Fibroblast of skin of left biceps (primary cell): ENCODE measurements at places on chromosomes 4 and X.

- DNase-seq = no peak
Observed at GRCh38 chr4:148883891-148884290, 441.7 kb upstream of the NR3C2 start.

- DNase-seq = no peak
Observed at GRCh38 chrX:121008920-121009319, 23.4 kb upstream of the CT47A1 start.

DNA sequence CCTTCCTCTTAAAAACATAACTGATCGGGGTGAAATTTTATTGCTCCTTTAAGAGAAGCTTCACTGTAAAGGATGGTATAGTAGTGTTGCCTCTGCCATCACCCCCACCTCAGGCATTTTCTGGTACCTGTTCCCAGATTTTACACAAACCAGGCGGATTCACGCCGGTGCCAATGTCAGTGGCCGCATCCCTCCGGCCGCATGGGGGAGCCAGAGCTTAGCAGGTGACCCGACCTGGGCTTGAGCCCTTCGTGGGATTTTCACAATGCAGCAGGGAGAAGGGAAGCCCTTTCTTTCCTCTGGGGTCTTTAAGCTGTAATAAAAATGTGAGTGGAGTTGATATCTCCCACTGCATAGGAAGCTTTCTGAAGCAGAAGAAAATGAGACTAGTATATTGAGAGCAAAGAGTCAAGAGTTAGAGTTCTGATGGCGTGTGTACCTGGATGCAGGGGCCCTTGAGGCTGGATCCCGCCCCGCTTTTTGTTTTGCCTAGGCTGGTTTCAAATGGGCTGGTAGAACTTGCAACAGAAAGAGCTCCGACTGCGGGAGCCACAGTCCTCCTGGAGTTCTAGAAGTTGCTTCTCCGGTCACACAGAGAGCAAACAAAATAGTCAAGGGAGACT is 59.4 kb downstream of the POLR2B start:
- no peak for DNase-seq

- no peak for DNase-seq
Observed at GRCh38 chrX:12987340-12987739, 12.4 kb downstream of the TMSB4X start.

- no peak for DNase-seq
Observed at GRCh38 chrX:155094468-155095061, 23.3 kb downstream of the BRCC3 start.

GRCh38 chr4:173466101-173466500 is 63.9 kb downstream of the HAND2 start:
- DNase-seq = no peak

GRCh38 chrX:40383969-40384368 is 196.8 kb upstream of the ATP6AP2 start:
- no peak for DNase-seq

GRCh38 chr4:115279330-115279729 is 165.9 kb upstream of the NDST4 start:
- no peak for DNase-seq

DNA sequence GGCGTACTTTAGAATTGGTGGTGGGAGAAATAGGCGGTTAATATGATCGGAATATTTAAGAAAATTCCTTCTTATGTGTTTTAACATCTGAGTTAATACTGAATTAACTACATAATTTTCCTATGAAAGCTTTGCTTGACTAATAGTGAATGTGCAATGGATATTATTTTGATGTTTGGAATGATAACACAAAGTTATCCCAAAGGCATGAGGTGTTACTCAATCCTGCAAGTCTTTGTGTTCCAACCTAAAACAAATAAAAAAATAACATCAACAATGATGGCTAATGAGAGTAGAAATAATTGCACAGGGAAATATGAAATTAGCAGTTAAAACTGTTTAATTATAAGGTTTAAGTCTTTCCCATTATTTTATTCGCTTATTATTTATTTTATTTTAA is 183.6 kb upstream of the ARSJ start:
- DNase-seq = no peak

- no peak for DNase-seq
Observed at GRCh38 chrX:115892787-115893671, 277.5 kb upstream of the AGTR2 start.

- no peak for DNase-seq
Observed at GRCh38 chr4:158065603-158066002, 107.2 kb downstream of the GASK1B start.

DNA sequence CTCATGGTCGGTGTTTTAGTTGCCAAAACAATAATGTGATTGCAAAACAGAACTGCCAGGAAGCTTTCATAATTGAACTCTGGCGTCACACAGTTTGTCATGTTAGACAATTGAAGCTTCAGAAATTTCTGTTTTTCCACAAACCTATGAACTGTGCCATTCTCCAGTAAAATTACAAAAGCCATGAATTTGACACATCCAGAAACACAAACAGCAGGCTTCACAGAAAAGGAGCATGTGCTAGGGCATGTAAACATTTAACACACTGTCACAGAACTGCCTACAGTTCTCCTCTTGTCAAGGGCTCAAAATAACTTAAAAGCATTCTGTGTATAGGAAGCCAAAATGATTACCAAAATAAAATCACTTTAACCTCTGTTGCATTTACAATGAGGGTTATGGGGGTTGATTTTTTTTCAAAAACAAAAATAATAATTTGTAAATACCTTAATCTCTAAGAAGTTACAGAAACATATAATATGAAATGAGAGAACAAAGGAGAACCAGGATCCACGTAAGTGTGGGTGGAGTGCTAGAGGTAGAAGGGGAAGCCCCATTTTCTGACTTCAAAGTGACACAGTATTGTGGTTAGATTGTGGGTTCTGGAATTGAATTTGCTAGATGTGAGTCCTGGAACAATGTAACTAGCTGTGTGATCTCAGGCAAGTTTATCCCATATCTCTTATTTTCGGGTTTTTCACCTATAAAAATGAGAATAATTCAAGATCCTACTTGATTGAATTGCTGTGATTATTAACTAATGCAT is 295.0 kb downstream of the CENPC start:
- DNase-seq = no peak

GRCh38 chrX:9534686-9535085 is 69.8 kb downstream of the TBL1X start:
- DNase-seq = no peak

GRCh38 chrX:14050709-14051108 is 21.0 kb upstream of the GEMIN8 start:
- no peak for DNase-seq

- DNase-seq = peak; percentile 25
Observed at GRCh38 chr4:102438396-102439235, 62.5 kb upstream of the NFKB1 start.

- no peak for DNase-seq
Observed at GRCh38 chr4:141347684-141348083, 127.0 kb downstream of the ZNF330 start.

DNA sequence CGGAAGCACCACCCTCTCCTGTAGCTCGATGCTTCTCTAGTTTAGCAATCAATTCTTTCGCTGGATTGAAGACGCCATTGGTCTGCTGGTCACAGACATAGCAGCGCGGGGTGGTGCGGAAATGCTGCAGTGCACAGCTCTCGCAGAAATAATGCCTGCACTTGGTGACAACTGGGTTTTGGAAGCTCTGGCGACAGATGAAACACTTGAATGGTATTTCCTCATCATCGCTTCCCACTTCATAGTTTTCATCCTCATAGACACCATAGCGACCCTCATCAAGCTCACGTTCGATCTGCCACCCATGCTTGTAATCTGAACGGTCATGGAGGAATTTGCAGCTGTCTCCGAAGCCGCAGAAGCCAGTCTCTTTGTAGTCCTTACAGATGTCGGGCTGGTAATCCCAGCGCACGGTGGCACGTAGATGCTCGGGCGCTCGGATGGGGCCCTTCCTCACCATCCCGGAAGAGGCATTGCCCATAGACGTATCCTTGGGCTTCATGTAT is 854 bp downstream of the RNF113A start:
- DNase-seq = no peak

- DNase-seq = peak; percentile 17
Observed at GRCh38 chr4:169099771-169100180, 89.7 kb upstream of the CBR4 start.
